HT1080 (cell line): ENCODE measurements at places on chromosomes 7 and 10. TPM values are rescaled to one million over a fixed set of nuclear protein-coding genes. Genes with fewer than 3 reads are reported as not detected.
A peak's percentile ranks its signal among the peaks of the same experiment; 100 is the strongest.

DNA sequence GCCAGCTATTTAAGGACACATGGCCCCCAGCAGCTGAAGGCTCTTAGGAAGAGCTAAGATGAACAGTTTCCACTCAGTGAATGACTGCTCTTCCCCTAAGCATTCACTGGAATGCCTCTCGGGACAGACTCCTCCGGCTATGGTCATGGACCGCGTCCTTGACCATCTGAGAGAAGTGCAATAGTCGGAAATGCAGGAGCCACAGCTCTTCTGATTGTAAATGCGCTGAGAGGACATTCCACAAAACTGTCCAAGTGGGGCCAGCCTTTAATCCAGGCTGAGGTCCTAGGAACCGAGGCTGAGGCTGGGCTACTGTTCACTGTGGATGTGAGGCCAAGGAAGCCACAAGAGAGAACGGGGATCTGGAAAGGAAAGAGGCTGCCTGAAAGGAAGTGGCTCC is 162.0 kb upstream of the TMEM72 start:
- DNase-seq = no peak

DNA sequence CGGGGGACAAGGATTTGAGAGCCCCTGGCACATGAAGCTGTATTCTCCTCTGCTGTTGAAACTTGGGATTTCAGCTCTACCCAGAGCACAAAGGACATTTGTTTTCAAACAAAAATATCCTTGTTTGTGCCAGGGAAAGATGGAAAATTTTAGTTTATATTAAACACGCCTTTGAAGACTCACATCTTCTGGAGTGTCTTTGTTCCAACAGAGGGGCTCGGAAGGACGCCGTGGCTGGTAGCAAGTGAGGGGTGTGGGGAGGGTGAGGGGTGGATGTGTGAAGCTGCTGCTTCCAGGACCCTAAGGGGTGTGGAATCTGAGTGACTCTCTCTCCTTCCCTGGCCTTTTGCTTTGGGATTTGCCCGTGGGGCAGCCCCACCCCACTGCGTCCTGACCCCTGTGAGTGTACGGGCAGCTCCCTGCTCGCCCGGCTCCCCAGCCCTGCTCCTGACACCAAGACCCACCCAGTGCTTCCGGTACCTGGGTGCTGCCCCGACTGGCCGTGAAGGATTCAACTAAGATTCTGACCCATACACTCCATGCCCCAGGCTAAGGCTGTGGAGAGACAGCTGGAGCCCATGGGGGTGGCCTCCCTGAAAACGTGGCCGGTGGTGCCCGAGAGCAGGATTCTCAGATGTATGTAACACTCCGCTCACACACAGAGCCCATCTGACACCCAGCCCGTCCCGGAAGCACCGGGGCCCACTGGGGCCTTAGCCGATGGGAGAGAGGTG is 59.6 kb downstream of the ZRANB1 start:
- DNase-seq = no peak

GRCh38 chr10:67098461-67098860 is 172.6 kb downstream of the LRRTM3 start:
- peak; percentile 16 for DNase-seq

- DNase-seq = no peak
Measured at GRCh38 chr10:127934383-127934782, 27.5 kb downstream of the PTPRE start.

The TSPAN12 gene
- total RNA-seq = 5.9 and 7.4 TPM in 2 replicates

The KIN gene
- total RNA-seq = 11.7 and 16.8 TPM in 2 replicates
